ENCODE measurements at places on chromosomes 16 and 17. TPM values are rescaled to one million over a fixed set of nuclear protein-coding genes. Genes with fewer than 3 reads are reported as not detected.

TBX2 gene
- total RNA-seq: 70.5 TPM

TBC1D26 gene
- not detected for total RNA-seq

RNF222 gene
- total RNA-seq: not detected

FLII gene
- 429 TPM for total RNA-seq

BCAS3 gene
- total RNA-seq: 9.8 TPM

- no peak for DNase-seq
- peaks cover 21% of the 10 kb centered on the region for H3K27me3 ChIP-seq
- H3K27ac ChIP-seq: no peak overlapping the region
- no peak overlapping the region for H3K4me3 ChIP-seq
- H3K4me1 ChIP-seq: peaks cover 11% of the 10 kb centered on the region
These were observed 88.2 kb downstream of the SPECC1 start for GRCh38 chr17:20097330-20097729.

DNA sequence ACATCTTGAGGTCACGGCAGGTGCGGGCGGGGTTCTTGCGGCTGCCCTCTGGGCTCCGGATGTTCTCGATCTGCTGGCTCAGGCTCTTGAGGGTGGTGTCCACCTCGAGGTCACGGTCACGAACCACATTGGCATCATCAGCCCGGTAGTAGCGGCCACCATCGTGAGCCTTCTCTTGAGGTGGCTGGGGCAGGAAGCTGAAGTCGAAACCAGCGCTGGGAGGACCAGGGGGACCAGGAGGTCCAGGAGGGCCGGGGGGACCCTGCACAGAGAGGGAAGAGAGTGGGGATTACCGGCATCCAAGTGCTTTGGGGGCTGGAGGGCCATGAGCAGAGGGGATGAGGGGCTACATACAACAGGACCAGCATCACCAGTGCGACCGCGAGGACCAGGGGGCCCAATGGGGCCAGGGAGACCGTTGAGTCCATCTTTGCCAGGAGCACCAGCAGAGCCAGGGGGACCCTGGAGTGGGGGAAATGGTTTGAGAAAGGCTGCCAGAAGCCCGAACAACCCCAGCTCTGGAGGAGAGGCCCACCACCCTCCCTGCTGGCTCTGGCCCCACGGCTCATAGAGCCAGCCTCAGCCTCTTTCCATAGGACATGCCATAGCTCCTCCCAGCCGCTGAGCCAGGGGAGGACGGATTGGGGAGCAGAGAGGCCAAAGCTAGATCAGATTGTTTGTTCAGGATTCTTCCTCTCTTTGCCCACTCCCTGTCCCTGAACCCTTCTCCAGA lies 14.6 kb downstream of the COL1A1 start:
- H3K36me3 ChIP-seq: peaks cover 73% of the 10 kb centered on the region
- DNase-seq: peak; percentile 79
- H3K27me3 ChIP-seq: peaks cover 91% of the 10 kb centered on the region
- H3K4me1 ChIP-seq: peaks cover 100% of the 10 kb centered on the region

DNA sequence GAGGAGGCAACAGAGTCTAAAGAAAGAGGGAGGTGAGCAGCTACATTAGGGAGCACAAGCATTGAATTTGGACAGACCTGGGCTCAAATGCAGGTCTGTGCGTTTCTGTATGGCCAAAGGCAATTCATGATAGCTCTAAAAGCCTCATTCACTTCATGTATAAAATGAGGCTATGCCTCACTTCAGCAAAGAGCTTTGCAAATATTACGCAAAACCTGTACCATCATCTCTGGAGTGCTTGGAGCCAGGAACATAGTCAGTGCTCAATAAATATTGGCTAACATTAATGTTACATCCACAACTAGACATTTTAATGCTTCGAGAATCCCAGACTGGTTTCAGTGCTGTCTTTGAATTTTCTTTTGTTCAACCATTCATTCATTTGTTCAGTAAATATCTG lies 254.7 kb upstream of the CDH11 start:
- peak overlapping the region; percentile 74 for H3K27ac ChIP-seq
- H3K4me3 ChIP-seq: no peak overlapping the region
- H3K36me3 ChIP-seq: no peaks in the 10 kb centered on the region
- no peak for DNase-seq
- H3K27me3 ChIP-seq: no peaks in the 10 kb centered on the region

GRCh38 chr16:78608305-78608776 lies 508.9 kb downstream of the WWOX start:
- H3K36me3 ChIP-seq: peaks cover 7% of the 10 kb centered on the region
- no peaks in the 10 kb centered on the region for H3K27me3 ChIP-seq
- no peak overlapping the region for H3K4me3 ChIP-seq
- no peak for DNase-seq

DNA sequence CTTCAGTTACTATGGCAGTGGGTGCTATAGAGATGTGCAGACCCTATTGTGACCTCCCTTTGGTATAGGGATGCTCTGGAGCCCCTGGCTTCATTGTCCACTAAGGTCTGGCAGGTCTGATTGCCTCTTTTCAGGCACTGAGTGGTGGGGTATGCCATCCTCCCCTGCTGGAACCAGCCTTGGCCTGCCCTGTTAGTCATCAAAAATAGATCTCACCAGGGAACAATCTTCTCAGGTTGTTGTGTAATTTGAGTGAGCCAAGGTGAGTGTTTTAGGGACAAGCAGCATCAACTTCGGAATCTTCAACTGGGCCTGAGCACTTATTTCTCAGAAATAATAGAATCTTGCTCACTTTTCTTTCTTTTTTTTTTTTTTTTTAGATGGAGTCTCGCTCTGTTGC lies 19.6 kb downstream of the HMOX2 start:
- peaks cover 32% of the 10 kb centered on the region for H3K36me3 ChIP-seq
- H3K4me1 ChIP-seq: peaks cover 84% of the 10 kb centered on the region
- H3K27me3 ChIP-seq: 0 out of 2 replicates have a peak, but pooled peaks cover 3% of the 10 kb centered on the region
- no peak for DNase-seq
- H3K4me3 ChIP-seq: peak overlapping the region; percentile 76

- DNase-seq: peak; percentile 99
- H3K4me1 ChIP-seq: peaks cover 61% of the 10 kb centered on the region
- H3K36me3 ChIP-seq: no peaks in the 10 kb centered on the region
- H3K27me3 ChIP-seq: no peaks in the 10 kb centered on the region
- H3K4me3 ChIP-seq: peak overlapping the region; percentile 79
These were observed 26.8 kb upstream of the PRKCA start for GRCh38 chr17:66275651-66276050.

- H3K4me3 ChIP-seq: peak overlapping the region; percentile 88
- peaks cover 4% of the 10 kb centered on the region for H3K27me3 ChIP-seq
- H3K27ac ChIP-seq: peak overlapping the region; percentile 97
- DNase-seq: no peak
- H3K36me3 ChIP-seq: peaks cover 16% of the 10 kb centered on the region
- H3K4me1 ChIP-seq: peaks cover 12% of the 10 kb centered on the region
These were observed 925 bp downstream of the ZNF689 start for GRCh38 chr16:30609002-30609925.

DNA sequence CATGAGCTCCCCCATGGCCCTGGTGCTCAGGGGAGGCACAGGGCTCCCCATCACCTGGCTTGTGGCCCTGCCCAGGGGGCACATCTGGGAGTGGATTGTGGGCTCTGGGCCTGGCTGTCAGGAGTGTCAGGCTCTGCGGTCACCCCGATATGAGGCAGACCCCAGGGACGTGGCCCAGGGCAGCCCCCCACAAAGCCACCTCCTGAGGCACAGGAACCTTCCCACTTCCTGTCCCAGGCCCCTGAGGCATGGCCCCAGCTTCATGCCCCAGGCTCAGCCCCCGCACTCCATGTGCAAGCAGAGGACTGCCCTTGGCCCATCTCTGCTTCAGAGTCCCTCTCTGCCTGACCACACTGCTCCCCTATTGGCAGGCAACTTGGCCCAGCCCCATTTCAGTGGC lies 160.3 kb downstream of the PCTP start:
- no peaks in the 10 kb centered on the region for H3K36me3 ChIP-seq
- H3K4me1 ChIP-seq: no peaks in the 10 kb centered on the region
- H3K27me3 ChIP-seq: no peaks in the 10 kb centered on the region

DNA sequence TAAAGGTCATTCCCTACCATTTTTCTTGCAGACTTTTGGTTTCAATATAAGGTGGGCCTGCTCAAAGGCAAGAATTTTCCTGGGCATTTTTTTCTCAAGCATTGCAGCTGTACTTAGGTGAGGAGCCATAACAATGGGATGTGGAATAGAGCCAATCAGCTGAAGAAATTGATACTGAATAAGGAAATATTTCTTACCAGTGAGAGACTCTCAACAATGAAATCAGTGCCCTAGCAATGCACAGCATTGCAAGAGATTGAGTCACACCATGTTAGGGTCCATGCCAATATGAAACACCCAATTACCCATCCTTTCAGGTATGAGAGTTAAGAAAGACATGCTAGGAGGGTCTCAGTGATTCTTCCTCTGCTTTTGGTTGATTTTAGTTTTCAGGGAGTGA lies 237.6 kb downstream of the SOX9 start:
- no peak overlapping the region for H3K4me3 ChIP-seq
- H3K27me3 ChIP-seq: no peaks in the 10 kb centered on the region
- peaks cover 29% of the 10 kb centered on the region for H3K36me3 ChIP-seq
- peak; percentile 54 for DNase-seq
- peaks cover 47% of the 10 kb centered on the region for H3K4me1 ChIP-seq

DNA sequence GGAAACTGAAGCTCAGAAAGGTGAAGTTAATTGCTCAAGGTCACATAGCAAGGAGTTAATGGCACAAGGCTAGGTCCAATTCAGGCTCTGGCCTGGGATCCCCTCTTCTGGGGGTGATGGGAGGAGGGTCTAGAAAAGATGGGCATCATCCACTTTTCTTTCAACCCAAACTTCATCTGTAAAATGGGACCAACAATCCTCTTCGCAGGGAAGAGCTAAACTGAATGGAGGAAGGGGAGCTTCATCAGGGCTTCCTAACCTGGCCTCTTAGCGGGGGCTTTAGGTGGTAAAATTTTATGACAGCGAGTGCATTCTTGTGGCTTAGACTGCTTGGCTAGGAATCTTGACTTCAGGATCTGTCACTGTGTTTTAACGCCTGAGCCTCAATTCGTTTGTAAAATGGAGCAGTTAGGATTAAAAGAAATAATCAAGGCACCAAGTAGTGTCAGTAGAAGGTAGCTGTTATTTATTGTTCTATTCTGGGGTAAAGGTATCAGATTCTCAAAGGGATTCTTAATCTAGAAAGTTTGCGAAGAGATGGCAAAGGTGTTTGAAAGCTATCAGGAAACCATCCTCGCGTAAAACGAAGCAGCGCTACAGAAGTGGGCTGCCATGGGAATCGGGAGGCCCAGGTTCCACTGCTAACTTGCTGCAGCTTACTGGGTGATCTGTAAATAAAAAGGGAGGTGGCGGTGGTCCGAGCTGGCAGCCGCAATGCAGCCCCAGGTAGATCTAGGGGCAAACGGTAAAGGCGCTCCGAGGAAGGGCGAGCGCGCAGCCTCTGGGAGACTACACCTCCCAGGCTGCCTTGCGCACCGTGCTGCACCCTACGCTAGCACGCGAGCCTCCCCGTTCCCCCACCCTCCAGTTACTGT lies 1.5 kb upstream of the SRCAP start:
- H3K36me3 ChIP-seq: peaks cover 14% of the 10 kb centered on the region
- peaks cover 44% of the 10 kb centered on the region for H3K4me1 ChIP-seq
- peak overlapping the region; percentile 97 for H3K4me3 ChIP-seq

- H3K27ac ChIP-seq: no peak overlapping the region
- H3K27me3 ChIP-seq: peaks cover 35% of the 10 kb centered on the region
- DNase-seq: no peak
- no peaks in the 10 kb centered on the region for H3K4me1 ChIP-seq
- no peak overlapping the region for H3K4me3 ChIP-seq
- no peaks in the 10 kb centered on the region for H3K36me3 ChIP-seq
These were observed 1.8 kb upstream of the SHISA9 start for GRCh38 chr16:12899529-12900143.

DNA sequence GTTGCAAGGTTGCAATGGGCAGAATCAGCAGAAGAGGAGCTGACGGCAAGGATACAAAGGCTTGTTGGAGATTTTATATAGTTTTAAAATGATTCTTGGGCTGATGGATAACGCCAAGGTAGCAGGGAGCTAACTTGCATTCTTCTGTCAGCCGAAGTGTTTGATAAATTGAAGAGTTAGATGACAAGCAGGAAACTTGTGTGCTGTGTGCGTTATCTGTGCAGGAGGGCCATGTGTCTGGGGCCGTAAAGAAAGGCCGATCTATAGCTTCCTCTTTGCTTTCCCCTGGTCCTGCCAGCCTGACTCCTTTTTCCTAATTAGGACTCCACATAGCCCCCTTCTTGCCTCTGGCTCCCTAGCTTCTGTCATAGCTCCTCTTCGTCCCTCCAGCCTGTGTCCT lies 6.7 kb upstream of the WWOX start:
- H3K4me1 ChIP-seq: no peaks in the 10 kb centered on the region
- no peak overlapping the region for H3K27ac ChIP-seq
- H3K27me3 ChIP-seq: peaks cover 3% of the 10 kb centered on the region
- no peak overlapping the region for H3K4me3 ChIP-seq
